Chondrocyte (in vitro differentiated cells): ENCODE measurements at places on chromosomes 2 and 18. TPM values are rescaled to one million over a fixed set of nuclear protein-coding genes. Genes with fewer than 3 reads are reported as not detected.

The PPP1R1C gene
- 0.52 to 2.9 TPM (median 1.2 TPM) in 3 replicates for total RNA-seq

The C2orf81 gene
- total RNA-seq: 1.3 to 3.4 TPM (median 1.5 TPM) in 3 replicates

The PXDN gene
- 499 to 576 TPM (median 571 TPM) in 3 replicates for total RNA-seq

The ITGA6 gene
- total RNA-seq: 3.4 to 5.7 TPM (median 5.0 TPM) in 3 replicates

The C2orf49 gene
- 14.9 to 15.3 TPM (median 14.9 TPM) in 3 replicates for total RNA-seq

The IL1F10 gene
- total RNA-seq: not detected in 3 replicates

- DNase-seq: no peak
These were observed 65.4 kb upstream of the VRK2 start for GRCh38 chr2:57981083-57981768.

GRCh38 chr2:205561441-205561840 is 120.9 kb upstream of the NRP2 start:
- DNase-seq: no peak

GRCh38 chr2:173400760-173401159 is 46.1 kb downstream of the CDCA7 start:
- DNase-seq: no peak

DNA sequence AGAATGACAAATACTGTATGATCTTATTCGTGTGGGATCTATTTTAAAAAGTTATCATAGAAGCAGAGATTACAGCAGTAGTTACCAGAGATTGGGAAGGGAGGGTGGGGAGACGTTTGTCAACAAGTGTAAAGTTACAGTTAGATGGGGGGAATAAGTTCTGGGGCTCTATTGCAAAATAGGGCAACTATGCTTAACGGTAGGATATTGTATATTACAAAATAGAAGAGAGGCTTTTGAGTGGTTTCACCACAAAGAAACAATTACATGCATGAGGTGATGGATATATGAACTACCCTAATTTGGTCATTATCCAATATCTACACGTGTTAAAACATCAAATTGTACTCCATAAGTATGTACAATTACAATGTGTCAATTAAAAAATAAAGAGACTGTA is 123.4 kb upstream of the NOSTRIN start:
- DNase-seq: no peak
